ENCODE measurements at places on chromosomes 1 and 21. TPM values are rescaled to one million over a fixed set of nuclear protein-coding genes. Genes with fewer than 3 reads are reported as not detected.

Gene PPIAL4G
- not detected for total RNA-seq

Gene LAMTOR2
- total RNA-seq = 66.4 TPM

Gene OR2L2
- not detected for total RNA-seq

Gene SLC30A2
- total RNA-seq = not detected

Gene LRRC39
- not detected for total RNA-seq

Gene KDM5B
- 33.1 TPM for total RNA-seq

Gene PUM1
- total RNA-seq = 84.6 TPM

Gene CFAP107
- not detected for total RNA-seq

Gene ACOT11
- total RNA-seq = 3.3 TPM

Gene SLC50A1
- total RNA-seq = 22.5 TPM

Gene SLAMF7
- total RNA-seq = not detected

Gene SLFNL1
- not detected for total RNA-seq

Gene SMCP
- not detected for total RNA-seq

GRCh38 chr1:193589597-193590040 is 403.2 kb upstream of the B3GALT2 start:
- DNase-seq = no peak

GRCh38 chr1:62295921-62296491 is 23.2 kb downstream of the KANK4 start:
- no peak for DNase-seq

- no peak for DNase-seq
These were observed 1.2 kb downstream of the ZC3H12A start for GRCh38 chr1:37475380-37476086.

DNA sequence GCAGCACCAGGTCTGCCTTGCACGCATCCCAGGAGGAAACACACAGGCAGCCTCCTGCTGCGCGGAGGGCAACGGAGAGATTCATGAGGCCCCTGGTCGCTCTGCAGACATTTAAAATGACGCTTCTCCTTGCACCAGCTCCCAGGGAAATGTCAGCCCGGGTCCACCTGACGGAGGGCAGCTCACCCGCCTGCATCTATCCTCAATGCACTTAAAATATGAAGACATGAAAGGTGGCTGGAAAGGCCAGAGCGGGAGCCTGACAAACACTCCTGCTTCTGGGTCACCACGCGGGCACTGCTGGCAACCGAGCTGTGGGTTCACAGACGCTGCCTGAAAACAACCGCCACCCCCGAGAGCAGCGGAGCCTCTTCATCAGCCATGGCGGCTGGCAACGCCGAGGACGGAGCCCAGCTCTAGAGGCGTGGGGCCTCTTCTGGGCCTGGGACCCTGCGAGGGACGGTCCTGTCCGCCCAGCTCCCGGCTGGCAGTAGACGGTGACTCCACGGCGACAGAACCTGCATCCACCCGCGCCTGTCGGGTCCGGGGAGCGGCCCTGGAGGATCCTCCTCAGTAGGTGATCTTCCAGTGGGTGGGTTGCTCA is 22.7 kb downstream of the POFUT2 start:
- no peak for DNase-seq

DNA sequence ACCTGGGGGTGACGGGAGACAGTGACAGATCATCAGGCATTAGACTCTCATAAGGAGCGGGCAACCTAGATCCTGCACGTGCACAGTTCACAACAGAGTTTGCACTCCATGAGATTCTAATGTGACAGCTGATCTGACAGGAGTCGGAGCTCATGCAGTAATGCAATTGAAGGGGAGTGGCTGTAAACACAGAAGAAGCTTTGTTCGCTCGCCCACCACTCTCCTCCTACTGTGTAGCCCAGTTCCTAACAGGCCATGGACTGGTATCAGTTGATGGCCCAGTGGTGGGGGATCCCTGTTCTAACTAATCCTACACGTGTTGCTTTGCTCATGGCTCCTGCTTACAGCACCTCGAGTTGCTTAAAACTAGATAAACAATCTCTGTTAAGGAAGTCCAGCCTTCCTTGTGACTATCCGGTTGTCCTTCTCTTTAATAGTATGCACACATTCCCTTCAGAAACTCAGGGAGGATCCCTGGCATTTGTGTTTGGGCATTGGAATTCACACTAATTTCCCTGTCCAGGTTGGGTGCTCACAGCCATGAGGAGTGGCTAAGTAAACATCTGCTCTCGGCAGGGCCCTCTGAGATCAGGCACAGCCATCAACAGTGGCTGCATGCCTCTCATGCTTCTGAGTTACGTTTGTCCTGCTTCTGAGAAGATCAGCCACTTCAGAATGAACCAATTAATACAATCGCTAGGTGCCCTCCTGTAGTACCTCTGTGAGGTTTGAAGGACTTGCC is 21.1 kb upstream of the F3 start:
- DNase-seq = peak; percentile 60

- no peak for DNase-seq
These were observed 95.9 kb upstream of the IGSF21 start for GRCh38 chr1:18011703-18012102.

DNA sequence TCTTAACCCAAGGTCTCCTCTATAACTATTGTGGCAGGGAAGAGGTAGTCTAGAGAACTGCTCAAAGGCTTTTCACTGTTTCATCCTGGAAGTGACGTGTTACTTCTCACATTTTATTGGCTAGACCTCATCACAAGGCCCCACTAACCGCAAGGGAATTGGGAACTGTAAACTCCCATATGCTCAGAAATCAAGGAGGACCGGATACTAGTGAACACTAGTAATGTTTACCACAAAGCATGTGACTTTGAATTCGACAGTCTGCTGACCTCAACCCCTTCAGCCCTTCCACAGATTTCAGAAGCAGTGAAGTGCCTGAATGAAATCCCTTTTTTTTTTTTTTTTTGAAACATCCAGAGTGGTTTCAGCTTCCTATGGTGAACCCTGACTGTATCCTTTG is 3.4 kb upstream of the EEIG2 start:
- no peak for DNase-seq

GRCh38 chr1:119713039-119713748 is 1.5 kb downstream of the PHGDH start:
- no peak for DNase-seq

DNA sequence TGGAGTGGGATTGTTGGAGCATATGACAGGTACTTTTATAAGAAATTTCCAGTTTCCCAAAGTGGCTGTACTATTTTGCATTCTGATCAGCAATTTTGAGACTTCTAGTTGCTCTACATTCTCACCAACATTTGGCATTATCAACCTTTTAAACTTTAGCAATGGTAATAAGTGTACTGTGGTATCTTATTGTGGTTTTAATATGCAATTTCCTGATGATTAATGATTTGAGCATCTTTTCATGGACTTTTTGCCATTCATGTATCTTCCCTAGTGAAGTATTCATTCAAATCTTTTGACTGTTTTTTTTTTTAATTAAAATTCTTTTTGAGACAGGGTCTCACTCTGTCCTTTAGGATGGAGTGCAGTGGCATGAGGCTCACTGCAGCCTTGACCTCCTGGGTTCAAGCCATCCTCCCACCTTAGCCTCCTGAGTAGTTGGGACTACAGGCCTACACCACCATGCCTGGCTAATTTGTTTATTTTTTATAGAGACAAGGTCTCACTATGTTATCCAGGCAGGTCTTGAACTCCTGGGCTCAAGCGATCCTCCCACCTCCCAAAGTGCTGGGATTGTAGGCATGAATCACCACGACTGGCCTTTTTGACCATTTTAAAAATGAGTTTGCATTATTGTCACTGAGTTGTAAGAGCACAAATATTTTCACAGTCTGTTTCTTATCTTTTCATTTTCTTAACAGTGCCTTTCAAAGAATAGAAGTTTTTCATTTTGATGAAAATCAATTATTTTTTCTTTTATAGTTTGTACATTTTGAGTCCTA is 7.8 kb upstream of the SLC6A9 start:
- no peak for DNase-seq
